ENCODE measurements at places on chromosomes 11 and 22. TPM values are rescaled to one million over a fixed set of nuclear protein-coding genes. Genes with fewer than 3 reads are reported as not detected.

DNA sequence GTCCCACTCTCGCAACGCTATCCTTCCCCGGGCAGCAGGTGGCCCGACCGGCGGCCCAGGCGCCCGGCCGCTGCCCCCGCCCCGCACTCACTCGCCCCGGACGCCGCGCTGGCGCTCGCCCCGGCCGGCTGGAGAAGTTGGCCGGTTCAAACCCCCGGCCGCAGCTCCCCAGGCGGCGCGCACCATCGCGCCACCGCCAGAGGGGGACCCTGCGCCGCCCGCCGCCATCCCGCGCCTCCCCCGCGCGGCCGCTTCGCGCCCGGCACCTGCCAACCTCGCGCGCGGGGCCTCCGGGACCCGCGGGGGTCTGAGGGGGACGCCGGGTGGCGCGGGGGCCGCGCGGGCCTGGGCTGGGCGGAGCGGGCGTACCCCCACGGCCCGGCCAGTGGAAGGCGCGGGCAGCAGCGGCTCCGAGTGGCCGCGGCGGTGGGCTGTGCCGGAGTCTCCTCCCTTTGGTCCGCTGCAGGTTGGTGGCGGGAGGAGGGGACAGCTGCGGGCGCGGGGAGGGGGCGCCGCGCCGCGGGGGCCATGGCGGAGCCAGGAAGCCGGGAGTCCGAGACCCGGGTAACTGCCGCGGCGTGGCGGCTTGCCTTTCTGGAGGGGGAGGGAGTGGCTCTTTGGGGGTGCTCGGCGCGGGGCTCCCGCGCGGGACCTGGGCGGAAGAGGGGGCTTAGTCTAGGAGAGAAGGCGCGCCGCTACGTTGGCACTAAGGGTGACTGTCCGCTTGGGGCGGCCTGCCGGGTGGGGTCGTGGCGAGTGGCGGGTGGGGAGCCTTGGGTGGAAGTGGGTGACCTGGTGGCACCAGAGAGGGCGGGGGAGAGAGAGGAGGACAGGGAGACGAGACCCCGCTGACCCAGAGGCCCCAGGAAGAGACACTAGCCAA is at the start of the genes MPST and TST:
Gene MPST (plus strand): TSS at position 434 of the 883 bp plus-strand sequence. CDS start 95 bp downstream, at position 529.
Gene TST (minus strand): TSS at position 139 of the 883 bp plus-strand sequence. CDS start 715 bp downstream, outside the sequence.
- peak; percentile 91 for DNase-seq

- DNase-seq = no peak
These were observed 7.2 kb downstream of the CLMP start for GRCh38 chr11:123187665-123188507.

DNA sequence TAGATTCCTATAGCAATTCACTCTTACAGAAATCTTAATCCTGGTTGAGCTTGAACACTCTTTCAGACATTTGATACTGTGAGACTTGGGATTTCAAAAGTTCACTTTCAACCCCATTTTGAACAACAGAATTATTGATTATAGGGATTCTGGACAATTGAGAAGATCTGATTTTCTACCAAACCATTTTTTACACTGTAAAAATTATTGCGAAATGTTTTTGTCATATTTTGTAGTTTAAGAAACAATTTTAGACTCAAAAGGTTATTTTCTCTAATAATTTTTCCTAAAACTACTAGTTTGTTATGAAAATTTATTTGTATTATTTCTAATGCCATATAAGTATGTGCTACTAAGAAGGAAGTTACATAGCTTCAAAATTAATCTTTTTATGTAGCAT is 36.4 kb downstream of the PIWIL4 start:
- no peak for DNase-seq

DNA sequence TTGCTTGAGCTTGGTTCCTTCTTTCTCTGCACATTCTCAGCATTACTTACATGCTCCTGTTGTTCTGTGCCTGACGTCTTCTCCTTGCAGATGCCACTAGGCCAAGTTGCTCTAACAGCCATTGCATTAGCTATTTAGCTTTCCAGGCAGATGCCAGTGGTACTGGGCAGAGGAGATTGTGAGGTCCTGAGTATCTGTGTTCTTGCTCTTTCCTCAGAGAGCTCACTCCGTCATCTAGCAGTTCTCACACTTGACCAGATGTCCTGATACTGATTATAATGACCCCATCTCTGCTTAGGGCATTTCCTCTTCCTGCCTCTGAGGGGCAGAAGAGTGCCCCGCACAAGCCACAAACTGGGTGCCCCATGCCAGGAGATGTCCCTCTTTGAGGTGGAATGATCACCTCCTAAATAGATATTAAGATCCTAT is 30.7 kb downstream of the ARHGAP1 start:
- DNase-seq = no peak

GRCh38 chr11:78714539-78714938 is 139.9 kb upstream of the NARS2 start:
- DNase-seq = no peak

DNA sequence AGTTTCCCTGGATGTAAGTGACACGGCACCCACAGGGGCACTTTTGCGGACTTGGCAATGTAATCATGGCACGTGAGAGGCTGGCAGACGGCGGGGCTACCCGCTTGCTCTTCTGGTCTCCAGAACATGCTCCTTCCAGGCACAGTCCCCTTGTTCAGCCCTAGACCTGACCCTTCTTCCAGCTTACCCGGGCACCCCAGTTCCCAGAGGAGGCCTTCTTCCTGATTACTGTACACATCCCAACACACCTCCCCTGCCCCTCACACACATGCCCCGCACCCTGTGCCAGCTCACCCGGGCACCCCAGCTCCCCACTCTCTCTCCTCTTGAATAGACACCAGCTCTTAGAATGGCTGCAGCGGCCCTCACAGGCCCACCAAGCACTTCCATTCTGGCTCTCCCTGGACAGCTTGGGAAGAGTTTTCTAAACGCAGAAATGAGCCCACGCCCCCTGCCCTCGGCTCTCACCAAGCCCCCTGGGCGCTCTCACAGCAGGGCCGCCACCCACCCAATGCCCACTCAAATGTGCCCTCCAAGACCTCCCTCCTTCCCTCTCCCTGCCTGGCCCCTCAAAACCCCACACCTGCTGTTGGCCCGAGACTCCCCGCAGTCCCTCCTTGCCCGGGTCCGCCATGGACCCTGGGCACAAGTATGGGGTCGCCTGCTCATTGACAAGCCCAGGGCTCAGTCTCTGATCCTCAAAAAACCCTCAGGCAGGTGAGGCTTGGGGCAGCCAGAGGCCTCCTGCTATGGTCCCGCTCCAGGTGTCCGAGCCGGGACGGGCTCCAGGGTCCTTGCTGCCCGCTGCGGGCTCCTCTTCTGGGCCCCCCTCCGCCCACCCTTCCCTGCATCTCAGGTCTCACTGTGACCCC is 88.5 kb downstream of the WNT7B start:
- DNase-seq = peak; percentile 35

GRCh38 chr11:7599209-7599608 is 74.1 kb downstream of the CYB5R2 start:
- no peak for DNase-seq

- no peak for DNase-seq
These were observed 6.1 kb upstream of the ALG8 start for GRCh38 chr11:78145511-78146025.

GRCh38 chr11:70029861-70030380 is 48.2 kb upstream of the ANO1 start:
- DNase-seq = no peak

DNA sequence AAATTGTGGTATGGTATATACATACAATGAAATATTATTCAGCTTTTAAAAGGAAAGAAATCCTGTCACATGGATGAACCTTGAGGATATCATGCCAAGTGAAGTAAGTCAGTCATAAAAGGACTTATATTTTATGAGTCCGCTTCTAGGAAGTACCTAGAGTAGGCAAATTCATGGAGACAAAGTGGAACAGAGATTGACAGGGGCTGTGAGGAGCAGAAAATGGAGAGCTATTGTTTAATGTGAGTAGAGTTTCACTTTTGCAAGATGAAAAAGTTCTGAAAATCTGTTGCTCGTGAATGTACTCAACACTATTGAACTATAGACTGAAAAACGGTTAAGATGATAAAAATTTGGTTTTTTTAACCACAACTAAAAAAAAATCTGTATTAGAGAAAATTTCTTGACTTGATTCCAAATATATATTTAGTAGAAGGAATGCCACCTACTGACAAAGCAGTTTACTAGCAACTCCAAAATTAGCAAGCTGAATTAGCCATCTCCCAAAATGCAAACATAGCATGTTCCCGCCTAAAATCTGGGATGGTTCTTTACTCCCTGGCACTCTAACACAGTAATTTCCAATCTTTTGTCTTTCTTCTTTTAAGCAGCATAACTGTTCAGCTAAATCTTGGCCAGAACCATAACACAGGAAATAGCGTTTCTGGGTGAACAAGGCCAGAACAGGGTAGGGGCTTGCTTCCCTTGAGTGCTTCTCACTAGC is 1.5 kb downstream of the UFD1 start:
- no peak for DNase-seq

- no peak for DNase-seq
These were observed 43.5 kb downstream of the APOL3 start for GRCh38 chr22:36117053-36117554.

DNA sequence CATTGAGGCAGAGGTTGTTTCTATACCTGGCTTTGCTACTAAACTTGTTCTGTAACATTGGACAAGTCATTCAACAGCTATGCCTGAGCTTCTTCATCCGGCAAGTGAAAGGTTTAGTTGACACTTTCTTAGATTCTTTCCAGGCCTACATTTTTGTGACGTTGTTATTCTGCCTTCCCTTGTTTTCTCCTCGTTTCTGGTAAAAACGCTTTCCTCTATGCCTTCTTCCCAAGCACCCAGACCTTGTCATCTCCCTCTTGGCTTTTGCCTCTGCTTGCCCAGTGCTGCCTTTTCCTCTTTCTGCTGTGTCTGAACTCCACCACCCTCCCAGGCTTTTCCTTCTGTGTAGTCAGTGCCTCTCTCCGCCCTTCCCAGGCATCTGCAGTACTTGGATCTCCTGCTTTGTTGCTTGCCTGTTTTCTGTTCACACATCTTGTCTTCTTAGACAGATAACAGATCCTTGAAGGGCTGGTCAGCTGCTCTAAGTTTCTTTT is 1.4 kb upstream of the AMOTL1 start:
- no peak for DNase-seq

GRCh38 chr11:34549271-34549670 is 35.7 kb upstream of the ELF5 start:
- no peak for DNase-seq

DNA sequence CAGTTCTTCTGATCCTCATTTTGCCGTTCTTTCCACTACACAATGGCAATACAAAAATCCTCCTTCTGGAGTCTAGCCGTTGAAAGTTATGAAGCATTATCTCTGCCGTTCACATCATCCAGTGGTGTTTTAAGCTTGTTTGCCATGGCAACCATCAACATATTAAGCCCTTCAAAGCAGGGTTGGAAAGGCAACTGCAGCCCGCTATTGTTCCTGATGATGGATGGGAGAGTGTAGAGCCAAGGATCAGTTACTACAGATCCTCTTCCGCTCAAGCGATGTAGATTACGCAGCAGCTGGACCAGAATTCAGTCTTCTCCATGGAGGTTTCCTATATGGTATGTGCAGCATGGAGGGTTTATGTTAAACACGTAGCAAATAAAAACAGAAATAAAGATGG is 352.7 kb downstream of the NTM start:
- DNase-seq = no peak

GRCh38 chr11:129815596-129816461 is at the start of gene TMEM45B:
Gene TMEM45B (plus strand): TSS chr11:129815848. CDS start chr11:129852483, 36,635 bp downstream.
- DNase-seq = no peak

- DNase-seq = no peak
These were observed 893 bp downstream of the SLC36A4 start for GRCh38 chr11:93196816-93197379.

GRCh38 chr11:75502138-75502537 is 23.6 kb downstream of the GDPD5 start:
- DNase-seq = no peak

- DNase-seq = no peak
These were observed 70.0 kb downstream of the NAT10 start for GRCh38 chr11:34175284-34176019.

- no peak for DNase-seq
These were observed 154.7 kb downstream of the C11orf91 start for GRCh38 chr11:33545931-33546330.

- no peak for DNase-seq
These were observed 6.6 kb downstream of the NEAT1 start for GRCh38 chr11:65429068-65429681.

DNA sequence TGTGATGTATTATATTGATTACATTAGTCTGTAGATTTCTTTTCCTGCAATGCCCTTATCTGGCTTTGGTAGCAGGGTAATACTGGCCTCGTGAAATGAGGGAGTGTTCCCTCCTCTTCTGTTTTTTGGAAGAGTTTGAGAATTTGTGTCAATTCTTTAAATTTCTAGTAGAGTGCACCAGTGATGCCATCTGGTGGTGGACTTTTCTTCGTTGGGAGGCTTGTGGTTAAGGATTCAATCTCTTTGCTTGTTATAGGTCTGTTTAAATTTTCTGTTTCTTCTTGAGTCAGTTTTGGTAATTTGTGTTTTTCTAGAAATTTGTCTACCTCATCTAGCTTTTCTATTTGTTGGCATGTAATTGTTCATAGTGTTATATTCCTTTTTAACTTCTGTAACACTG is 18.9 kb downstream of the SHANK3 start:
- DNase-seq = no peak

DNA sequence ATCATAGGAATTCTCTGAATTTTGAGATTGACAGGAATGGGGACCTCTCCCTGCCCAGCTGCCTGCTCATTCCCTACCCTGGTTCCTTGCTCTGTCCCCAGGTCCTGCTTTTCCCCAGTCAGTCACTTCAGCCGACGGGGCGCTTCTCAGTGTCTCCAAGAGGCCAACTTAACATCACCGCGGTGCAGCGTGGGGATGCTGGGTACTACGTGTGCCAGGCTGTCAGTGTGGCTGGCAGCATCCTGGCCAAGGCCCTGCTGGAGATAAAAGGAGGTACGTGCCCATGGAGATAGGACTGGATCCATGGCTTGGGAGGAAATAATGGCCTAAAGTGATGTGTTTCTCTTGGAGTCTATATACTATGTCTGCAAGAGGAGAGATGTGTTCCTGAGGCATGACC is 7.0 kb downstream of the ROBO3 start:
- no peak for DNase-seq

The MYOD1 gene
- 95.7 TPM for total RNA-seq

The KDM4E gene
- not detected for total RNA-seq

The TRIM48 gene
- total RNA-seq = not detected

The NAALAD2 gene
- 1.4 TPM for total RNA-seq

The CHADL gene
- total RNA-seq = 1.9 TPM

The SCN4B gene
- total RNA-seq = 8.0 TPM

The AIFM3 gene
- 0.74 TPM for total RNA-seq

The SMTNL1 gene
- total RNA-seq = 7.6 TPM

The FGF4 gene
- total RNA-seq = not detected

The OR5B21 gene
- total RNA-seq = not detected

The CADM1 gene
- 10.1 TPM for total RNA-seq

The CENPM gene
- 2.3 TPM for total RNA-seq

The B4GALNT4 gene
- total RNA-seq = 0.06 TPM

The FOLR3 gene
- total RNA-seq = not detected

The ROBO4 gene
- total RNA-seq = 15.7 TPM

The SNX19 gene
- total RNA-seq = 48.3 TPM

The SHANK3 gene
- 16.3 TPM for total RNA-seq

The IFITM5 gene
- not detected for total RNA-seq

Measured in psoas muscle (tissue), 8 donors.